IPS DF 6.9 (cell line): ENCODE measurements at places on chromosomes 4 and X.

DNA sequence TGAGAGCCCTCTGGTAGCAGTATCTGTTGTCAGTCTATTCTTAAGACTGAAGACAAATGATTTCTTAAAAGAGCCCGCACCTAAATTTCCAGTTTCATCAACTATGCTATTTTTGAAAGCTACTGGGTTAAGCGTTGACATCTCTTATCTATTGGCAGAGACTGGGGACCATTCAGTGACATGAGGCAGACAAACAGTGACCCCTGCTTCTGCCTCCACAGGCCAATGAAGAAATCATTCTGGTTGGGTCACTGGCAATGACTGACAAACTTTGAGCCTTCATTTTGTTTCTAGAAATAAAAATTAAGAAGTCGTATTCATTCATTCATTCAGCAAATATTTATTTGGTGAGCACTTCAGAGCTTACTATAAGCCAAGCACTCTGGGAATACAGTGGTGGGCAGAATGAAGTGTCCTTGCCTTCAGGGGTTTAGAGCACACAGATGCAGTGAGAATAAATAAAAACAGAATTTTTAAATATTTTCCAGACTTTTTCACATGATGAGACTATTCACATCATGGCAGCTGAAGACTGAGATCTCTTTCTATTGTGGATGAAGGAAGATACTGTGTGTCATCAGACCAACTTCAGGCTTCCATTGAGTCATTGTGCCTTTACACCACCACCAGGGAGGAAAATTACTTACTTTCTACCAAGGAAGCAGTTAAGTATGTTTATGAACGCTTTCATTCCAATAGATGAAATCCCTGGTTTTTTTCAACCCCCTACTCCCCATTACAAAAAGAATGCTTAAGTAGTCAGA is 36.0 kb downstream of the SORBS2 start:
- no peak for DNase-seq

- no peak for DNase-seq
Measured at GRCh38 chr4:22174640-22175039, 226.1 kb upstream of the KCNIP4 start.

DNA sequence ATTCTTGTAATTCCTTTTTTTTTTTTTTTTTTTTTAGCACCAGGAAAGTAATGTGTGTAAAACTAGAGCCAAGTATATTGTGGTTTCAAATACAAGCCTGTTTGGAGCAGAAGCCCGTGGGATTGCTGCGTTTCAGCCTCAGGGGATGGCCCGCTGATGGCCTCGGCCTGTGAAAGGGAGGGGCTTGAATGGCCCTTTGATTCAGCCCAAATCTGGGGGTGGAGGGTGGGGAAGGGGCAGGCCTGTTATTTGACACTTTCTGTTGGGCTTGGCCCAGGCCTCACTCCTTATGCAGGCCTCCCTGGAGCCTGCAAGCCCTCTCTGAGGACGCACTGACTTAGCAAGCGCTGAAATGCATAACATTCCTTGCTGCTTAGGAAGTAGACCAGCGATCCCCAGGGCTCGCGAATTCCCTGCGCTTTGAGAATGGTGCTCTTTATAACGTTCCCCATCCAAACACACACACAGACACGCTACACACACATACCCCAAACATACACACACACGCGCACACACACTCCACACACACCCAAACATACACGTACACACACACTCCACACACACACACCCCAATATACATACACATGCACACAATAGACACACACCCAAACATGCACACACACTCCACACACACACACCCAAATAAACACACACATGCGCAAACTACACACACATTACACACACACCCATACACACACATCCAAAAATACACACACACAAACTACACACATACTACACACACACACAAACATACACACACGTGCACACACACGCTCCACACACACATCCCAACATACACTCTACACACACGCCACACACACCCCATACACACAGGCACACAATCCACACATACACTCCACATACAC is 29.6 kb downstream of the TLR10 start:
- DNase-seq = peak; percentile 84

GRCh38 chr4:123666486-123666885 is 269.9 kb downstream of the SPRY1 start:
- no peak for DNase-seq

GRCh38 chr4:168978001-168978700 is 31.9 kb downstream of the CBR4 start:
- DNase-seq = no peak

GRCh38 chrX:17613979-17614588 is 123.2 kb upstream of the SCML1 start:
- DNase-seq = no peak

- no peak for DNase-seq
Measured at GRCh38 chr4:84495794-84496261, 3.3 kb downstream of the NKX6-1 start.

GRCh38 chr4:112511093-112511802 is 4.7 kb downstream of the NEUROG2 start:
- no peak for DNase-seq

DNA sequence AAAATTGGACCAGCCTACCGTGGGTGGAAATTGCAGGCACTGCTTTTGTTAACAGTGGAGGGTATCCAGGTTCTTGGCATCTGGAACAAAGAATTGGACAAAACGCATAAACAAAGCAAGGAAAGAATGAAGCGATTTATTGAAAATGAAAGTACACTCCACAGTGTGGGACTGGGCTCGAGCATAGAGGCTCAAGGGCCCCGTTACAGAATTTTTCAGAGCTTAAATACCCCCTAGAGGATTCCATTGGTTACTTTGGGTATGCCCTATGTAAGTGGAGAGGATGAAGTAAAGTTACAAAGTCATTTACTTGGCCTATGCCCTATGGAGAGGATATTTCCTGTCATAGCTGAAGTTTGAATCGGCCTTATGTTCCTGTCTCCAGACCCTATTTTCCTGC is 85.3 kb downstream of the GLUD2 start:
- DNase-seq = no peak

DNA sequence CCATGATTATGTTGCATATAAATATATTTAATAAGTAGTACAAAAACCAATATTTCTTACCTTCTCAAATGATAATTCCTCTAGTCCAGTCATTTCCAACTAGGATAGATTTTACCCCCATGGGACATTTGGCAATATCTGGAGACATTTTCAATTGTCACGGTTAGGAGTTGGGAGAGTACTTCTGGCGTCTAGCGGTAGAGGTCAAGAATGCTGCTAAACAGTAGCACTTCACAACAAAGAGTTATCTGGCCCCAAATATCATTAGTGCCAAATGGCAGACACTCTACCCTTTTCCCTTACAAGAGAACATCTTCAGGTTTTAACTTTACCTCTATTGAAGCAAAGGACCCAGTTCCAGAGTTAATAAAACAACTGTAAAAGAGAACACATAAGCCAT is 168.1 kb downstream of the FAT4 start:
- DNase-seq = no peak

DNA sequence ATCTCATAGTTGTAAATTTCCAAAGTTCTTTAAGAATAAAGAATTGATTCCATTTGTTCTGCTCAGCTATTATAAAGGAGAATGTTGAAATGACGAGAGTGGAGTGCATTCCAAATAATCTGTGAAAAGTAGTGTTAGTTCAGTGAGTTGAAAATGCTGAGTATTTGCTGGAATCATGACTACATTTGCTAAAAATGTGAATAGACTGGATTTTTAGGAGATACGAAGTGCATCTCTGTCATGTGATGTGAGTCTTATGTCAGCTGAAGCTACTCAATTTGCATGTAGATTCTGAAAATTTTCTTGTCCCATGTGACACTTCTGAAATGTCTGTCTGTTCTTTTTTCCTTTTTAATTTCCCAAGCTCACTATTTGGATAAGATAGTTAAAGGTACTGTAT is 206.0 kb downstream of the DCTD start:
- DNase-seq = no peak

DNA sequence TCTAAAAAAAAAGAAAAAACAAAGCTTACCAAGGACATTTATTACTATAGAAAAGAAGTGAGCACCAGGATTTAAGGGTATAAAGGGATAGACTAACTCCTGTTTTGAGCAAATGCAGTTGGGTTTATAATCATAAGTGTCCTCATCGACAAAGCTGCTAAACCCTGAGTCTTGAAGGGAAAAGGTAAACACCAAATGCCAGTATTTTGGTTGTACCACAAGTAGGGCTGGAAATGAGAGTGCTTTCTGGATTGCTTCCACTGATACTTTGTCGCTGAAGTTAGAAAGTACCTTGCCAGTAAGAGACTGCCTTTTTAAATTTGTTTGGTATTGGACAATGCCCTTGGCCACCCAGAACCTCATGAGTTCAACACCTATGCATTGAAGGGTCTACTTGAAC is 53.7 kb downstream of the WDFY3 start:
- no peak for DNase-seq

DNA sequence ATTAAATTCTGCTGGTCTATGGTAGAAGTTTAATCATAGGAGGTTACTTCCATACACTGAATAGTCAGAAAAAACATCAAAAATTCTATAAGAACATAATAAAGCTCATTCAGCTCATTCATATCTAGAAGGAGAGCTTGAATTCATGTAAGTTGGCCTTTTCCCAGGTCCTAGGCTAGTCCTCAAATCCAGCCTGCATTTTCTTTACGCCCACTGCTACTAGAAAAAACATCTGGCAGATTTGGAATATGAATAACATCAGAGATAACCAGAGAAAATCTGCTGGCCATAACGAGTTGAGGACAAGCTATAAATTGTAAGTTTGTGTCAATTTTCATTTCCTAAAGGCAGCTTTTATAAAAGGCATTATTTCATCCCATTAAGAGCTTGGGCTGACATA is 95.5 kb downstream of the MXRA5 start:
- no peak for DNase-seq

GRCh38 chrX:70509078-70509477 is 64.4 kb downstream of the DLG3 start:
- no peak for DNase-seq

GRCh38 chrX:131854581-131854980 is 168.5 kb upstream of the STK26 start:
- no peak for DNase-seq

- DNase-seq = no peak
Measured at GRCh38 chr4:57344296-57344695, 234.1 kb upstream of the IGFBP7 start.

DNA sequence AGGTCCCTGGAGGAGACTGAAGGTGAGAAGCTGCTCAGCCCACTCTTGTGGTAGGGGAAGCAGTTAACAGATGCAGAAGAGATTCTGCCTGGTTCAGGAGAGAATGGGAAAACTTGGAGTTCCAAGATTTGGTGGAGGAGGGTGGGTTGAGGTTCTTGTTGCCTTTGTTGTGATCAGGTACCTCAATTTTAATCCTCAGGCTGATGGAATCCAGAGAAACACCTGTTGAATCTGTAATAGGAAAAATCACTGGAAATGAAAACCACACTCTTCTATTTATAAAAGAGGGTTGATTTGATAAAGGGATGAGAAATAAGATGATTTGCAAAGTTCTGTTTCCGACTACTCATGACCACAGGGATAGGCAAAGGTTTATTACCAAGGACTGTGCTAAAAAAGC is 132.1 kb downstream of the EDA start:
- DNase-seq = no peak

DNA sequence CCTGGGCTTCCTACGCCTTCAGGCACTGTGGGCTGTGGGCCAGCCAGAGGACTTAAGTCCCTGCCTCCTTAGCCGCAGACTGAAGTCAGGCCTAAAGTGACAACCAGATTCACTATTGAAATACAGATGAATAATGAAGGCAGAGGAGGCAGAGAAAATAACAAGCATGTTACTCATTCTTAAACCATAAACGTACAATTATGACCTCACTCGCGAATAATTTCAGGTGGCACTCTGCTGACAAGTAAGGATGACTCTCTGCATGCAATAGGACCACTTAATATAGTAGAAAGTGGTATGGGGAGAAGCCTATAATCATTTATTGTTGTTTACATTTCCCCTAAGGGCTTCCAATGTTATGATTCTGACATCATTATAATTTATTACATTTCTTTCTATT is 409.2 kb upstream of the FGF13 start:
- DNase-seq = no peak

GRCh38 chr4:120299631-120300030 is 233.0 kb upstream of the MAD2L1 start:
- DNase-seq = no peak
